ENCODE measurements at places on chromosomes 2 and 18. TPM values are rescaled to one million over a fixed set of nuclear protein-coding genes. Genes with fewer than 3 reads are reported as not detected.

DNA sequence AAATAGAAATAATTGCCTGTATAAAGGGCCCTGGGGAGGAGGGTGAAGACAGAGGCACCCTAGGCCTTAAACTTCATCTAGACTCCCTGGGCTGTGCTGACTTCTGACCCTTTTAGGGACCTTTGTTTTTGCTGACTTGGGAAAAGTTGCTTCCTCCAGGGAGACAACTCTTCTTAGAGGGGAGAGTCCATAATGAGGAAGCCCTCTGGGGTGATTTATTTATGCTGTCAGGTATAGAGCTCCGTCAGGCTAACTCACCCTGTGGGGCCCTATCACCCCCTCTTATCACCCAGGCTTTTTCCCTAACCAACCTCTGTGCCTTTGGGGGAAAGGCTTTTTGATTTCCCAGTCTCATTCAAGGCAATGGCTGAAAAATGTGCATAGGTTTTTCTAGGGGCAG lies 8.1 kb downstream of the ONECUT2 start:
- H3K27me3 ChIP-seq, result peaks cover 85% of the 10 kb centered on the region
- H3K27ac ChIP-seq, result no peak overlapping the region
- no peak for DNase-seq
- no peak overlapping the region for H3K4me3 ChIP-seq
- H3K4me1 ChIP-seq, result peaks cover 4% of the 10 kb centered on the region

CHRNA1 gene
- total RNA-seq, result 0.63 TPM

DNA sequence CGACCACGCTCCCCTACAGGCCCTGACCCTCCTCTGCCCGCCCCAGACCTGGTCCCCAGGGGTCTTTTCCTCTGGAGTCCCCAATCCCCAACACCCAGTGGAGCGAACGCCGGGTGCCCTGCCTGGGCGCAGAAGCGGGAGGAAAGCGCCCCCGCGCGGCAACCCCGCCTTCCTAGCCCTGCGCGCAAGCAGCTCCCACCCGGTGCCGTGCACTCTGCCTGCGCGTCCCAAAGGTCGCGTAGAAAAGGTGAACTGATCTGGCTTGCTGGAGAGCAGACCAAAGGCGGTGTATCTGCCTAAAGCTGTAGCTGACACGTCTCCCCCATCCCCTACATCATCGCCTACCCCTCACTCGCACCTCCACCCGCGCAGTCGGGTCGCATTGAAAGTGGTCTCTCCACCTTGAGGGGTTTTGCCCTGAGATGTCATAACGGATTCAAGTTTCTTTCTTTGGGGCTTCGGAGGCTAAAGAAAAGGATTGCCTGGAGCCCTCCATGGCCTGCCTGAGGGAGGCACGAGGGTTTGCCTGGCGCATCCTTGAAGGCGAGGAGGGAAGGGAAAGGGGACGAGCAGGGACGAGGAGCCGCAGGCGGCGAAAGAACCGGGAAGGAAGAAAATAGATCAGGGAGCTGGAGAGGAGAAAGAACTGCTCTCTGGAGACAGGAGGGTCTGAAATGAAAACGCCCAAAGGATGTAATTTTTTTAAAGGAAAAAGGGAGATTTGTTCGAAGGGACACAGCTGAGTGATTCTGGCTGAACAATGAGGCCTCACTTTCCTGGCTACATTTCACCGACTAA lies 5.8 kb downstream of the GAD1 start:
- H3K36me3 ChIP-seq, result peaks cover 13% of the 10 kb centered on the region
- peaks cover 35% of the 10 kb centered on the region for H3K4me1 ChIP-seq
- peak overlapping the region; percentile 80 for H3K27ac ChIP-seq
- H3K4me3 ChIP-seq, result peak overlapping the region; percentile 84

TIMM21 gene
- 10.3 TPM for total RNA-seq

FOXI3 gene
- total RNA-seq, result not detected

DNA sequence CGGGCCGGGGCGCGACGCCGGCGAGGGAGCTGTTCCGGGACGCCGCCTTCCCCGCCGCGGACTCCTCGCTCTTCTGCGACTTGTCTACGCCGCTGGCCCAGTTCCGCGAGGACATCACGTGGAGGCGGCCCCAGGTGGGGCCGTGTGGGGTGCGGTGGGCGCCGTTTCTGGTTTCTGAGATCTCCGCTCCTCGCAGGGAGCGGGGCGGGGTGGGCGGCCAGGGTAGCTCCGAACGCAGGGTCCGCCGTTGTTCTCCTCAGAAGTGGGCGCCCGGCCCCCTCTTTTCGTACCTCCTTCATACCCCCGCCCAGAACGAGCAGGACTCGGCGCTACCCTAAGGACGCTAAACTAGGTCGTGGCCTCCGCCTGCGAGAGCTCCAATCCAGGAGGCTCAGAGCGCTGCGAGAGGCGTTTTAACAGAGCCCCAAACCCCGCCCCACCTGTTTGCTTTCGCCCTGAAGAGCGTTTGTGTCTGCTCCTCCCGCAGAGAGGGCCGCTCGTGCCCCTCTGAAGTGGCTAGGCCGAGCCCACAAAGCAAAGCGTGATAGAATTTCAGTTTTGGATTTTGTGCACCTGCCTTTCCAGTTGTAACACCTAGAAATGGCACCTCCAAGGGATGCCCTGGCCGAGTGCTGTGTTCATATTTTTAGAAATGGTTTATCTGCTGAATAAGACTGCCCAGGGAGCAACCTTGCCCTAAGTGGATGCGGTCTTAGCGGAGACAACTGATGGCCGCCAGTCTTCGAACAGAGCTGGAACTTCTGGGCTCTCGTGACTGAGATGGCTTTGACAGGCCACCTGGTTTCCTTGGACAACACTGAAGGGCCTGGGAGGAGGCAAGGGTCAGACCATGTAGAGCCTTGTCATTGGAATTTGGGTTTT lies 626 bp downstream of the CAPN10 start:
- H3K4me1 ChIP-seq, result peaks cover 31% of the 10 kb centered on the region
- H3K27ac ChIP-seq, result peak overlapping the region; percentile 96
- H3K27me3 ChIP-seq, result no peaks in the 10 kb centered on the region
- peaks cover 6% of the 10 kb centered on the region for H3K36me3 ChIP-seq
- peak; percentile 52 for DNase-seq

- no peak for DNase-seq
- H3K27me3 ChIP-seq, result no peaks in the 10 kb centered on the region
- no peak overlapping the region for H3K4me3 ChIP-seq
- no peaks in the 10 kb centered on the region for H3K4me1 ChIP-seq
- H3K27ac ChIP-seq, result no peak overlapping the region
These were observed 20.8 kb upstream of the CHN1 start for GRCh38 chr2:175025946-175026345.

AQP12A gene
- total RNA-seq, result not detected

- H3K4me1 ChIP-seq, result peaks cover 47% of the 10 kb centered on the region
- peak overlapping the region; percentile 59 for H3K4me3 ChIP-seq
- H3K27ac ChIP-seq, result peak overlapping the region; percentile 96
- DNase-seq, result peak; percentile 24
- H3K27me3 ChIP-seq, result no peaks in the 10 kb centered on the region
These were observed 50.0 kb upstream of the TTC39C start for GRCh38 chr18:23964282-23965238.

GRCh38 chr2:14942987-14943386 lies 310.5 kb downstream of the LRATD1 start:
- H3K27ac ChIP-seq, result no peak overlapping the region
- H3K4me3 ChIP-seq, result no peak overlapping the region
- no peak for DNase-seq
- H3K36me3 ChIP-seq, result no peaks in the 10 kb centered on the region

VSNL1 gene
- not detected for total RNA-seq

- H3K27ac ChIP-seq, result no peak overlapping the region
- no peaks in the 10 kb centered on the region for H3K4me1 ChIP-seq
- H3K4me3 ChIP-seq, result no peak overlapping the region
- DNase-seq, result no peak
- no peaks in the 10 kb centered on the region for H3K27me3 ChIP-seq
- H3K36me3 ChIP-seq, result no peaks in the 10 kb centered on the region
These were observed 99.9 kb downstream of the GALNT14 start for GRCh38 chr2:31038385-31038784.

DNA sequence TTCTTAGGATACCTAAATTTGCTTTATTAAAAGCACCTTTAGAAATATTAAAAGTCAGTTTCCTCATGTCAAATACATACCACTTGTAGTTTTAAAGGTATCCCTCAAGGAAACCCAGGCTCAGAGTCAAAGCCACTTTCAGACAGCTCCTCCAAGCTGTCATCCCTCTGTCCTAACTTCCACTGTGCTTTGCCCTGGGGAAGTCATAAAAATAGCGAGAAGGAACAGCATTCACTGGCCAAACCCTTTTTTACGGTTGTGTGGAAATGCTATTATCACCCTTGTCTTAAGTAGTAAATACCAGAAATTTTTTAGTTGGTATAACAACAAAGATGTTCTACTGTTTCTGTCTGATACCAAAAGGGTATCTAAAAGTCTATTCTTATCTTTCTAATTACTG lies 680.5 kb downstream of the ZEB2 start:
- H3K36me3 ChIP-seq, result no peaks in the 10 kb centered on the region
- no peak for DNase-seq
- no peaks in the 10 kb centered on the region for H3K4me1 ChIP-seq
- peaks cover 35% of the 10 kb centered on the region for H3K27me3 ChIP-seq
- H3K4me3 ChIP-seq, result no peak overlapping the region

DNA sequence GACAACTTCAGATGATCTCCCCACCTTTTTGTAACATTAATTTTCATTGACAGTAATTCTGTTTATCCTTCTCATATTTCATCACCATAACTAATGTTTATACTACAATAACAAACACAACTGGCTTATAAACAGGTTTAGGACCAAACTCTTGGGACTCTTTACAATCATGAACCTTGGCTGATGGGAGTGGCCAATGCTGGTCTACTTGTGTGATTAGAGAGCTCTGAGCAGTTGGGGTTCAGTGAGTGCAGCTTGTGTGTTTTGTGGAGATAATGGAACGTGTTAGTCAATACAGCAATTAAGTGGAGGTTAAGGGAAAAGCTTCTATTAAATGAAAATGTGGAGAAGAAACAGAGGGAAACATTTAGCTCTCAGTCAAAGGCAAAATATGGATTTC lies 207.1 kb downstream of the SPAG16 start:
- H3K4me1 ChIP-seq, result no peaks in the 10 kb centered on the region
- no peak for DNase-seq
- H3K27me3 ChIP-seq, result no peaks in the 10 kb centered on the region
- H3K36me3 ChIP-seq, result no peaks in the 10 kb centered on the region
- H3K4me3 ChIP-seq, result no peak overlapping the region
- H3K27ac ChIP-seq, result no peak overlapping the region

DNA sequence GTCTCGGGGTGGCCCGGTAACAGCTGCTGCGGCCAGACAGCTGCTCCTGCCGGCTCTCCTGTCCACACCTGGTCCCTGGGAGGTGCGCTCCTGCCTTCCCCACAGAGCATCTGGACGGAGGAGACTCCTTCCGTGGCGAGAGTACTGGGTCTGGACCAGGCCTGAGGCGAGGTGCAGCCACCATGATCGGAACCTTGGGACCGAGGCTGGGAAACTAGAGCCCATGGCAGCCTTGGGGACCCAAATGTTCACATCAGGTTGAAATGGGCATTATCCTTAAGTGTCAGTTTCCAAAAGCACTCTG lies 628 bp downstream of the GIGYF2 start:
- no peaks in the 10 kb centered on the region for H3K36me3 ChIP-seq
- peak overlapping the region; percentile 92 for H3K4me3 ChIP-seq
- peak overlapping the region; percentile 94 for H3K27ac ChIP-seq
- H3K27me3 ChIP-seq, result no peaks in the 10 kb centered on the region

DNA sequence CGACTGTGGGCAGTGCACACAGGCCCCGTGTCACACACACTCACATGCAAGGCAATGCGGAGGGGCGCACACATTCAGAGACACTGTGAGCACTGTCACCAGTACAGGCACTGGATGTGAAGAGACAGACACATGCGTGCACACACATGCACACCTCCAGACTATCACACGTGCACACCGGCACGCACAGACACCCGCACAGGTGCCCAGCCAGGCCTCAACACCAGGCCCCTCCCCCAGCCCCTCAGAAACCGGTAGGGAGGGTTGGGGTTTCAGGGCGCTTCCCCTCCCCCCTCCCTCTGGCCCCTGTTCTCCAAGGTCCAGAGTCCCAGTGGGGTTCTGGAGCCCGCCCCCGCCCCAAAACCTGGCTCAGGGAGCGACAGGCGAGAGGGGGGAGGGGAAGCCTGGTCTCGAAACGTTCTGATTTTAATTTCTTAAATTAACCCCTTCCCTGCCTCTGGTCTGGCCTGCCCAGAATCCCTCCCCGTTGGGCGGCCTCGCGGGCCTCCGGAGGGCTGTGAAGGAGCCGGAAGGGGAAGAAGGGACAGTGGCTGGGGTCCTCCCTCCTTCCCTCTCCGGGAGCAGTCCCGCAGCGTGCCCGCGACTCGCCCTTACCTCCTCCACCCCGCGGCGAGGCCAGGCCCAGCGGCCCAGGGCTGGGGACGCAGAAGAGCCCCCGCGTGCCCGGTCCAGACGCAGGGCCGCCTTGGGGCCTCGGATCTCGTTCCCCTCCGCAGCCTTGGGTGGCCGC lies 558 bp downstream of the FBXO41 start:
- H3K27me3 ChIP-seq, result peaks cover 26% of the 10 kb centered on the region
- DNase-seq, result no peak
- no peak overlapping the region for H3K27ac ChIP-seq

PROC gene
- total RNA-seq, result not detected

- no peak for DNase-seq
- no peaks in the 10 kb centered on the region for H3K36me3 ChIP-seq
- no peaks in the 10 kb centered on the region for H3K27me3 ChIP-seq
These were observed 713.7 kb downstream of the DSC3 start for GRCh38 chr18:30328839-30329238.

DNA sequence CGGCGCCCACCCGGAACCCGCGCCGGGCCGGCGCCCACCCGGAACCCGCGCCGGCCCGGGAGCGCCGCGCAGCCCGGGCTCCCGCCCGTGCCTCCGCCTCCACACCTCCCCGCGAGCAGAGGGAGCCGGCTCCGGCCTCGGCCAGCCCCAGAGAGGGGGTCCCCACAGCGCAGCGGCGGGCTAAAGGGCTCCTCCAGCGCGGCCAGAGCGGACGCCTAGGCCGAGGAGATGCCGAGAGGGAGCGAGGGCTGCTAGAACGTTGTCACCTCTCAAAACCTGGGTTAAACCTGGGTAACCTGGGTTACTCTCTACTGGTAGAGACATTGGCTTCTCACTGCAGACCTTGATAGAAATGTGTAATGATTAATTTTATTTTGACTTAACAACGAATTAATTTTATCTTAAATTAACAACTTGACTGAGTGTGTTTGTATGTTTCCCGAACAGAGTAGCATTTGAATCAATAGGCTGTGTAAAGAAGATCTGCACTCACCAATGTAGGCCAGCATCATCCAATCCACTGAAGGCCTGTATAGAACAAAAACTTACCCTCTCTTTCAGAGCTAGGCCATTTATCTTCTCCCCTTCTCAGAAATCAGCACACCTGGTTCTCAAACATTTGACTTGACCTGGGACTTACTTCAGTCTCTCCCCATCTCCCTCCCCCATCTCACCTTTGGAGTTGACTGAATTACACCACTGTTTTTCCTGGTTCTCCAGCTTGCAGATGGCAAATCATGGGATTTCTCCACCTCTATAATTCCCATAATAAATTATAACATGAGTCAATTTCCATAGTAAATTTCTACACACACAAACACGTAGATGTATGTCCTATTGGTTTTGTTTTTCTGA lies 242.7 kb downstream of the ASXL3 start:
- no peak overlapping the region for H3K4me3 ChIP-seq
- DNase-seq, result no peak
- no peaks in the 10 kb centered on the region for H3K36me3 ChIP-seq
- no peaks in the 10 kb centered on the region for H3K4me1 ChIP-seq

DHRS9 gene
- not detected for total RNA-seq

- H3K27me3 ChIP-seq, result no peaks in the 10 kb centered on the region
- no peak overlapping the region for H3K4me3 ChIP-seq
- no peak overlapping the region for H3K27ac ChIP-seq
- DNase-seq, result no peak
- H3K4me1 ChIP-seq, result no peaks in the 10 kb centered on the region
- H3K36me3 ChIP-seq, result no peaks in the 10 kb centered on the region
These were observed 12.3 kb upstream of the ASNSD1 start for GRCh38 chr2:189648846-189649509.
